ENCODE measurements at places on chromosomes 16 and 17.

DNA sequence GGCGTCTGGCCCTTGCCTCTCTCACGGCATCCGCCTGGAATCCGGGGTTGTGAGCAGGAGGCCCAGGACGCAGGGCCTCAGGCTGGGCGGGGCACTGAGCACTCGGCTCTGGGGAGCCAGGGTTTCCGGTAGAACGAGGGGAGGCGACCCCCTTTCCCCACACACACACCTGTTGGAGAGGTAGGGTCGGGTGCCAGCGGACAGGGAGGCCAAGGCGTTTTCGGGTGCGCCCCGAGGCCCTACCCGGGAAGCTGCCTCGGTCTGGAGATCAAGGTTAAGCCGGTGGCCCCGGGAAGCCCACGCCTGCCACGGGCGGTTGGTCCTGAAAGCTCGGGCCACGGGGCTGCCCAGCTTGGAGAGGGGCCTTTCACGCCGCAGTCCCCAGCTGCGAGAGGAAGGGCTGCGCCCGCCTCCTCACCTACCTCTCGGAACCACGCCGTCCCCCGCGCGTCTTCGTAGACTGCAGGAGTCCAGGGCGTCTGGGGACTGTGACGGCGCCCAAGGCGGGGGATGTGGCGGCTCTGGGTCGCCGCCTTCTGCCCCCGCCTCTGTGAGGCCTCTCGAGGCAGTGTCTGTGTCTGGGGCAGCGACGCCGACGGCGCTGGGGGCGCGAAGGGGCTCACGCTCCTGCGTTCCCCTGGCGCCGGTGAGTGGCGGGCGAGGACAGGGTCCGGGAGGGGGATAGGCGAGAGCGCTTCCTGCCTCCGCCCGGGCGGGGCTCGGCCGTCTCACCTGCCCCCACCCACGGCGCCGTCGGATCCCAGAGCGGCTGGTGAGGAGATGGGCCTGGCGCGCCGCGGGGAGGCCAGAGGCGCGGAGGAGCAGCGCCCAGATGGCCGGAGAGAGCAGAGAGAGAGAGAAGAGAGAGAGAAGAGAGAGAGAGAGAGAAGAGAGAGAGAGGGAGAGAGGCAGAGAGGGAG lies 20.3 kb upstream of the HOXB9 start:
- DNase-seq, result no peak

DNA sequence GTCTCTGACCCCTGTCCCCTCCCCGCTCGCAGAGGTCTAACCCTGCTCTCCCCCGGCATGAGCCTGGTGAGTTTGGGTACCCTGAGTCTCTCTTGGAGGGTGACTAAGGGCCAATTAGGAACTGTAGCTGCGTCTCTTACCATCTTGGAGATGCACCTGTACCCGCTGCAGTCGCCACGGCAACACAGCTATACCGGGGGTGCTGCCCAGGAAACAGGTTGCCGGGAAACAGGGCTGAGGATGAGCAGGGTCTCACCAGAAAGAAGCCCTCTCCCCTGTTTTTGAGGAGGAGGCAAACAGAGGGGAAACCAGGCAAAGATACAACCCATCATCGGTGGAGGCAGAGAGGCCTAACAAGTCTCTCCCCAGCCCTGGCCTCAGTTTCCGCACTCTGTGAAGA lies 140.2 kb downstream of the TMEM132E start:
- DNase-seq, result no peak

- DNase-seq, result no peak
Measured at GRCh38 chr16:11743308-11744074, 834 bp upstream of the TXNDC11 start.

DNA sequence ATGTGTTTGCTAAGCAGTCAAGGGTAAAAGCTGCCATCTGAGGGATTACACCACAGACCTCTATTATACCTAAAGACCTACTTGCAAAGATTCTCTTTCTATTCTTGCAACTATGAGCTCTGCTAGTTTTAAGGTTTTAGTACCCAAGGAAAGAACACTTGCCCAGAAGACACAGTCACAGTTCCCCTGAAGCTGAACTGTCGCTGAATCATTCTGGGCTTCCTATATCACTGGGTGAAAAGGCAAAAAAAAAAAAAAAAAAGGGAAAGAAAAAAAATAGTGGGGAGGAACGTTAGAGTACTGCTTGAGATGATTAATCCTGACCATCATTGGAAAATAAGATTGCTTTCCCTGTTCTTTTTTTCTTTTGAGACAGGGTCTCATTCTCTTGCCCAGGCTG lies 37.9 kb downstream of the LYRM1 start:
- DNase-seq, result no peak

GRCh38 chr16:27550582-27550920 lies 607 bp downstream of the KATNIP start:
- no peak for DNase-seq

DNA sequence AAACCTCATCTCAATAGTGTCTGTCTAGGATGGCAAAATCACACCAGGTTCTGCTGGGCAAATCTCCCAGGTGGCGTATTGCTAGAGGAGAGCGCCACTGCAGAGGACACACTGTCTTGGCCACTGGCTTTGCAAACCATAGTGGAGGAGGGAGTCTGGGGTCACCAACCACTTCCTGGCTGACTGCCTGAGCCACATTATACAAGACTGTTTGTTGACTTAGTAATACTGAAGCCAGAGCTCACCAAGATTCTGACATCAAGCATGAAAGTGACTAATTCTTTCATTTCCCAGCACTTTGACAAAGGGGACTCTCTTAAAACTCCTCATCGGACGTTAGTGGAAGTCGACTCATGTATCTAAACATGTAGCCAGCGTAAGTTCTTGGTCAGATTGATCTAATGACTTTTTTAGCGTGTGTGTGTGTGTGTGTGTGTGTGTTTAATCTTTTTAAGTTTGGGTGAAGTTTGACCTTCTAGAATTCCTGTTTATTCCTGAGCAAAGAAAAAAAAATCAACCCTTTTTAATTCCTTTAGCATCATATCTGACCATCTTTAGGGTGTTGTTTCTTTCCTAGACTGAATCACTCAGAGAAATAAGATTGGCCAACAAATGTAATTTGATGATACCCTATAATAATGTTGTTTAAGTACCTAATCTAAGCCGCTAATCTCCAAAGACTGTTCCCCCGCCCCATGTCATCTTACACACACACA lies 13.7 kb downstream of the PITPNC1 start:
- DNase-seq, result peak; percentile 35

DNA sequence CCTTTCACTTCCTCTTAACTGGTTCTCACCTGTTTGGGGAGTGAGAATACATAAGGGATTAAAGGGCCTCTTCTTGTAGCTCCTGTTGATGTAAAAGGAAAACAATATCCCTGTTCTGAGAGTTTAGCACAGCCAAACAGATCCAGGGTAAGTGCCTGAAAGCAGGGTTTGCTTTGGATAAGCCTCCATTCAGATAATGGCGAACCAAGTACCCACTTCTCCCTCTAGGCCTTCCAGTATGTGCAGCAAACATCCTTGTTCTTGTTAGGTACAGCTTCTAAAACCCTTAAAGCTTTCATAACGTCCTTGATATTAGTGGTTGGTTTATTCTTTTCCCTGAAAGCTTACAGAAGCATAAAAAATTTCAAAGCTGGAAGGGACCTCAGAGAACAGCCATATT lies 130.6 kb upstream of the DNAH9 start:
- no peak for DNase-seq

DNA sequence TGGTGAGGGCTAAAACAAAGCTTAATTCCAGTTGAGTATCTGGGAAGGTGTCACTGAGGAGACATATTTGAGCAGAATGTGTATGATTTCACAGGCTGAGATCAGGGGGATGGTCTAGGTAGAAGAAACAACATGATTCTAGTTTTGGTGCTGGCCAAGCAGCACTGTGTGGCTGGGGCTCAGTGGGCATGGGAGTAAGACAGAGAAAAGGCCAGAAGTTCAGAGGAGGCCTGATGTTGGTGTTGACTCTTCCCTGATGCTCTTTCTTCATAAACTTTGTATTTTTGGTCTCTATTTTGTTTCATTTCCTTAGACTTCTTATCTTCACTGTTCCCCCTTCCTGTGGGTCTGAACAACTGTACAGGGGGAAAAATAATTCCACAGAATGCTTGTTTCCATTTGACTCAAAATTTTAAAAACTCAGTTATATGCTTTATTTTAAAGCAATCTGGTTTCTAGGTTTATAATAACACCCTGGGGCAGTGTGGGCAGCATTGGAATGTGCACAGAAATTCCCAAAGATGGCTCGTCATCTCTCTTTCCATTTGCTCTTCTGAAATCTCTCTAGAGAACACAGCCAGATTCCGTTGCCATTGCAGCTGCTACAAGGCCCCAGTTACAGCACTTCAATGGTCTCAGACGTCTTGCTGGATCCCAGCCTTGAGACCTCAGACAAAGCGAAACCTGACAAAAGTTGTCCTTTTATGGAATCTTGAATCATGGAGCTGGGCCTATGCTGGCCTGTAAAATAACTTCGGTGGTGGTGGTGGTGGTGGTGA lies 68.3 kb downstream of the SNX11 start:
- DNase-seq, result no peak

GRCh38 chr17:15261258-15261801 lies 3.8 kb downstream of the PMP22 start:
- DNase-seq, result no peak

DNA sequence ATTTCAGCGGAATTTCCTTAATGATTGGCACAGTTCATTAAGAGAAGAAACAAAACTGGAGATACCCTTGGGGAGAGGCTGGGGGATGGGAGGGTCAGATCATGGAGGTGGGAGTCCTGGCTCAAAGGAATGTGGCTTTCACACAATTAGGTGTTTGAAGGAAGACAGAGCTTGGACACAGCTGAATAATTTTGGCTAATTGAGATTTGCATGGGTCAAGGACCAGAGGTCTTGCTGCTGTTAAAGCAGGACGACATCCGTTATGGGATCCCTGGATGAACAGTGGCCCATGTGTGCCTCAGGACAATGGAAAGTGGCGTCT lies 160.3 kb downstream of the HS3ST3B1 start:
- DNase-seq, result no peak

GRCh38 chr17:7435676-7436555 lies 681 bp downstream of the TMEM102 start:
- DNase-seq, result peak; percentile 65

GRCh38 chr17:58360296-58361063 lies 8.5 kb upstream of the SUPT4H1 start:
- no peak for DNase-seq

GRCh38 chr16:3192476-3193019 lies 4.5 kb downstream of the OR1F1 start:
- no peak for DNase-seq

- no peak for DNase-seq
Measured at GRCh38 chr17:31510308-31511194, 119.1 kb downstream of the RAB11FIP4 start.

GRCh38 chr17:4023220-4023619 lies 59.0 kb upstream of the ATP2A3 start:
- no peak for DNase-seq

DNA sequence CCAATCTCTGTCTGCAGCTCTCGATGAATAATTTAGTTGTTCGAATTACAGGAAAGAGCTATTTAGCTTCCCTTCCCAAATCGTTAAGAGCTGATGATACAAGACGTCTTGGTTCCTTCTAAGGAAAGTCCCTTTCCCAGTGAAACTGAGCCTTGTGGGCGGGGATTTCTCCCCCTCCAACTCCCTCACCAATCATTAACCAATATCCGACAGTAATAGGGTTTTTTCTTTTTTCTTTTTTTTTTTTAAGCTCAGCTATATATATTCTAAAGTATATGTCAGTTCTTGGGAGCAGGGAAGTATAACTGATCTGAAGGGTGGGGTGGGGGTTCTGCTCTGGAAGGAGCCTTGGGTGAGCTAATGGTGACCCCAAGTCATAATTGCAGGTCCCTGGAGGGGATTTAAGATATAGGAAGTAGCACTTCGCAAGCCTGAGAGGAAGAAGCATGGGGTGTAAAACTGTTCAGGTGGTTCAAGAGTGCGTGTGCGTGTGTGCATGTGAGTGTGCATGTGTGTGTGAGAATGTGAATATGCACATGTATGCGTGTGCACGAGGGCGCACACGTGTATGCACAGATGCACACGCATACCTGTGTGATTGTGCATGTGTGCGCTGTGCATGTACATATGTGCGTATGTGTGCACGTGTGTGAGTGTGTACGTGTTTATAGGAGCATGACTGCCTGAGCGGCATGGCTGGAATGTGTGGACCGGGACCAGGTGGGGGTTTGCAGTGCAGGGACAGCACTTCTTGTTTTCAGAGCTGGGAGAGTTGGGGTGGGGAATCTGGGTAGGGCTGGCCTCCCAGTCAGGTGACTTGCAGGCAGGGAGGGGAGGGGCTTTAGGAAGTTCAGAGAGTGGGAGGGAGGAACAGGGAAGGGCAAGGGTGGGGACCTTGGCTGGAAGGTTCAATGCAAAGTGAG lies 42.7 kb downstream of the SOCS3 start:
- no peak for DNase-seq

- no peak for DNase-seq
Measured at GRCh38 chr17:16432017-16432416, 16.6 kb downstream of the TRPV2 start.

- DNase-seq, result no peak
Measured at GRCh38 chr16:70715055-70715858, 29.4 kb upstream of the MTSS2 start.

DNA sequence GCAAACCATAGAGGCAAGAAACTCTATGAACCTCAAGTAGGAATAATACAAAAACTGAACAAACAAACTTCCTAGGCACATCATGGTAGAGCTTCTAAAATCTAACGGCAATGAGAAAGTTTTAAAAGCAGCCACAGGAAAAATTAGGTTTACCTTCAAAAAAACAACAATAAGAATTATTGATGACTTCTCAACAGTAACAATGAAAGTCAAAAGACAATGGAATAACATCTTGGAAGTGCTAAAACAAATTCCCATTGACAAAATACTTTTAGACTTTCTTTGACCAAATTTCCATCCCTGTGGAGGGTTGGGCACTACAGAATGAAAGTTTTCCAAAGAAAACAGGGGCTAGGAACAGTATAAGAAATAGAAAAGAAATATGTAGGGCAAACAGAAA lies 222.9 kb upstream of the ERCC4 start:
- DNase-seq, result no peak

GRCh38 chr17:82876602-82877379 lies 37.0 kb upstream of the ZNF750 start:
- DNase-seq, result no peak

- no peak for DNase-seq
Measured at GRCh38 chr16:51129105-51129504, 22.0 kb downstream of the SALL1 start.

- DNase-seq, result no peak
Measured at GRCh38 chr16:72989579-72990551, 58.1 kb downstream of the ZFHX3 start.

DNA sequence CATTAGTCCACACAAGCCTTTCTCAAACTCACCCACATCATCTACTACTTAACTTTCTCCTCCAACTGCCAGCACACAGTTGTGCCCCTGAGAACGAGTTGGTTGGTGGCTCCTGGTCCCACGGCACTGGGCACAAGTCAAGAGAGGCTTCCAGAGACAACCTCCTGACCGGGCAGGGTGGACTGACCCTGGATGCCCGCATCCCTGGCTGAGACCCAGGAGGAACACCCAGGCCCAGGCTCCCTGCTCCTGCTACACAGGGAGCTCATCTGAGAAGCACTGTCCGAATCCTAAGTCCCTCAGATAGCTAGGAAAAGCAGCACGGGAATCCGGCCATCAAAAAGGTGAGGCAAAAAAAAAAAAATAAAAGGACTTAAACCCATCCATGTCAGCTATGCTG lies 29.0 kb downstream of the WDR45B start:
- no peak for DNase-seq
